ENCODE measurements at places on chromosomes 1 and 21.

DNA sequence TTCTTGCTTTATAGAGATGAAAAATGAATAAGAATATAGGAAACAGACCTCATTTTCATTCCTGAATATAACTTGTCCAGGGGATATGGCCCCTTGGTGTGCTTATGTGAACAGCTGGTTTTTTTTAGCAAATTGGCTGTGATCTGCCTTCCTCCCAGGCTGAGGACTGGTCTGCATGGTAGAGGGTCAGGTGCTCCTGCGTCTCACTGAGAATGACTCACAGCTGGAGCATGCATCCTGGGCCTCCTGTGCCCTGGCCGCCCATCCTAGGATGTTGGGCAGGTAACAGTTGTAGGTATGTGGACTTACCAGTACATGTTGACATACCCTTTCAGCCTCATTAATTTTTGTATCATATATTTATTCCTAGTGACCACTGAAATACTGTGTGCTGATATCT lies 29.8 kb downstream of the AGT start:
- no peak for DNase-seq

- DNase-seq, result no peak
These were observed 55.0 kb downstream of the NTMT2 start for GRCh38 chr1:170200621-170201397.

GRCh38 chr1:196381544-196381943 lies 226.7 kb downstream of the KCNT2 start:
- DNase-seq, result no peak

DNA sequence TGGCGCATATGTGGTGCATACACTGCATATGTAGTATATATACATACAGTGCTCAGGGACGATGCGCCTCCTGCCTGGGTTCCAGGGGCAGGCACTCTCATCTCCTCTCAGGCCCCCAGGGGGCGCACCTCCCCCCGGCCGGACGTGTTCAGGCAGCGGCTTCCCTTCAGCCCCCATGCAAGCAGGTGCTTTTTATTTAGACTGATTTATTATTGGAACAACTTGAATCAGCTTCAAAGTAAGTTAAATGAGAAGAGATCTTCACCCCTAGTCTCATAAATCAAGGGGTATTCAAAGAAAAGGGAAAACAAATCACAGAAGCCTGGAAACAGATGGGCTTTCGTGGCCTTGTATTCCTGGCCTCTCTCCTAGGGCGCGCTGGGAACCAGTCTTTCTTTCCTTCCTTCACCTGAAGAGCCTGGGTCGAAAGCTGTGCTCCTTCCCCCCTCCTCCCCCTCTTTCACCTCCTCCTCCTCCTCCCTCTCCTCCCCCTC lies 64.6 kb downstream of the UBIAD1 start:
- peak; percentile 68 for DNase-seq

GRCh38 chr21:36821032-36821299 lies 122.1 kb downstream of the SIM2 start:
- no peak for DNase-seq

DNA sequence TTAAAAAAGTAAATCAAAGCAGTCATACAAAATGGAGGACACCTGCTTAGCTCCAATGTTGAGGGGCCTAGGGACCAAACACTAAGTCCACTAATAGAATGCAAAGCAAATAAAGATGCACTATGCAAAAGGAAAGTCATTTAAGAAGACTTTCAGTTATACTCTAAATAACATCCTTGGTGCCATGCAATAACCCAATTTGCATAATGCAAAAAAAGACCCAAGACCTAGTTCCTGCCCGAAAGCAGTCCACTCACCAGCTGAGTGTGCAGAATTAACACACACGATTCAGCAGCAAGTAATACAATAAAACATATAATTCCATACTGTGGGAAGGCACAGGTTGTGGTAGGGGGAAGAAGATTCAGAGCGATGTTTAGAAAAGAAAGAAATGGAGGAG lies 101.8 kb downstream of the TGFBR3 start:
- no peak for DNase-seq

DNA sequence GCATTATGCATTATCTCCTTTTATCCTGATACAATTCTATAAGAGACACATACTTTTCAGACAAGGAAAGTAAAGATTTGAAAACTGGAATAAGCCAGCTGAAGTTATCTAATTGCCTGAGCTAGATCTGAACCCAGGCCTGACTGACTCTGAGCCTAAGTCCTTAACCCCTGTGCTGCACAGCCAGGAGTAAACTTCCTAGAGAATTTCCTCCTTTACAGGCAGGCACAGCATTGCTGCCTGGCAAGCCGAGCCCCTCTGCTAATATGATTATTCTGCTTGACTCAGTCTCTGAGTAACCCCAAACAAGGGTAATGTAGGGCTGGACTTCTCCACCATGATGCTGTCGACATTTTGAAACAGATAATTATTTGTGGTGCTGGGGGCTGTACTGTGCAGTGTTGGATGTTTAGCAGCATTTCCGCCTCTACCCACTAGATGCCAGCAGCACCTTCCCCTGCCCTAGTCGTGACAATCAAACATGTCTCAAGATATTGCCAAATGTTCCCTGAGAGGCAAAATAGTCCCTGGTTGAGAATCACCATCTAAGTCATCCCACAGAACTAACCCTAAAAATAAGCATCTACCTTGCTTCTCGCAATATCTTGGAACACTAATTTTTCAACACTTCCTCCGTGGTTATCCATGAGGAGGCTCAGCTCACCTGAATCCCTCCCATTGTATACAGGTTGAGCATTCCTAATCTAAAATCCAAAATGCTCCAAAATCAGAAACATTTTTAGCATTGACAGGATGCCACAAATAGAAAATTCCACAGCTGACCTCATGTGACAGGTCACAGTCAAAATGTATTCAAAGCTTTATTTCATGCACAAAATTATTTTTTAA lies 18.5 kb downstream of the CAMK1G start:
- no peak for DNase-seq

DNA sequence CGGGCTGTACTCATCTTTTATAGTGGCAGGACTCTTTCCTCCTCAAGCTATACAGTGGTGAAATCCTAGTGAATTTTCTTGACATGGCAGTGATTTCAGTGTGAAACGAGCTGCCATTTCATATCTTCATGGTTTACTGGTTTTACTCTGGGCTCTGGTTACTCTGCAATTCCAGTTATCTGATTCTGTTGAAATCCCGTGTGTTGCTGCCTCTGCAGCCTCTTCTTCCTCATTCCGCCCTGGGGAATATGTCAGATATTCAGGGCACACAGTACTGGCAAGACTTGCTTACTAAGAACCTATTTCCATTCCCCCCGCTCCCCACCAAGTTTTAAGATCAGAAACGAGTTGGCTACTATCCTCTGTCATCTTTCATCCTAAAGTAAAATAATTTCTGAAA lies 7.9 kb upstream of the OR2B11 start:
- no peak for DNase-seq

- no peak for DNase-seq
These were observed 42.6 kb downstream of the FAF1 start for GRCh38 chr1:50917138-50918137.

GRCh38 chr21:45244799-45245340 lies 42.8 kb downstream of the POFUT2 start:
- no peak for DNase-seq

GRCh38 chr1:26744075-26744959 lies 43.4 kb upstream of the PIGV start:
- DNase-seq, result peak; percentile 57

DNA sequence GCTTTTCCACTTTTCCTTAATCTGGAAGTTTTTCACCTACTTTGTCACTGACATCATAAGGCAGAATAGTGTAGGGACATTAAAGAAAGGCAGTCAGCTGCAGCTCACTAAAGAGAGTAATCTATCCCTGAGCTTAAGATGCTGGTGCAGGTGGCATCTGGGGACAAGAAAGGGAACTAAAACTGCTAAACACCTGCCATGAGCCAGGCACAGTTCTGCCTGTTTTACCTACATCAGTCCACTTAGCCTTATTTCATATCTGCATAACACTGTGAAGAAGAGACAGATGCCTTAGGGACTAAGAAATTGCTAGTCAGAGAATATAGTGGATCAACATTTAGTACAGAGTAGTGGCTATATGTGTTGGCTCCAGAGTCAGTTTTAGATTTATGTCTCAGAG lies 88.1 kb downstream of the GPATCH2 start:
- no peak for DNase-seq

DNA sequence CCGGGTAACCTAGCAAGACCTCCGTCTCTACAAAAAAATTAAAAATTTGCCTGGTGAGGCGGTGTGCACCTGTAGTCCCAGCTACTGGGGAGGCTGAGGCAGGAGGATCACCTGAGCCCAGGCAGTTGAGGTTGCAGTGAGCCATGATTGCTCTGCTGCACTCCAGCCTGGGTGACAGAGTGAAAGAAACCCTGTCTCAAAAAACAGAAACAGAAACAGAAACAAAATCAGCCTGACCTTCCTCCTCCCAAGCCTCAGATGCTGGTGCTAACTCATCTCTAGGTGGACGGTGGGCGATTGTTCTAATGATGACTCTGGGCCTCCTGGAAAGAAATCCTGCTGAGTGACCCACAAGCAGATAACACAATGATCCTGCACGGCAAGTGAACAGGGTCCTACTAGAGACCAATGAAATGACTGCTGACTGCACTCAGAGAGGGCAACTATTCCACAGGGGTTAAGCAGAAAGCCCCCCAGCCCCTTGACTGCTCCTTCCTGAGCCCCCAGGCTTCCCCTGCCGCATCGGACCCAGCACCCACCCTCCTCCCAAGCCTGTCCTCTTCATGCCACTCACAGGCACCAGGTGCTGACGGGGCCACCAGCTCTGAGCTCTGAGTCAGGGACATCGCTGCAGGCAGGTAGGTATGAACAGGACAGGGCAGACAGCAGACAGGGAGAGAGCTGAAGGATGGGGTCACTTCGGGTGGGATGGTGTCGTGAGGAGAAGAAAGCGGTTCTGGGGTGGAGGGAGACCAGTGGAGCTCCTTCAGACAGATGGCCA lies 27.8 kb upstream of the LRRC38 start:
- DNase-seq, result no peak

GRCh38 chr1:56453417-56454078 lies 125.8 kb downstream of the PLPP3 start:
- no peak for DNase-seq

GRCh38 chr1:208326033-208326432 lies 81.8 kb upstream of the PLXNA2 start:
- no peak for DNase-seq

All from activated B cell treated with CpG ODN at 0.5 μM for 24 hours (primary cell).